ENCODE measurements at places on chromosomes 5 and 9.

DNA sequence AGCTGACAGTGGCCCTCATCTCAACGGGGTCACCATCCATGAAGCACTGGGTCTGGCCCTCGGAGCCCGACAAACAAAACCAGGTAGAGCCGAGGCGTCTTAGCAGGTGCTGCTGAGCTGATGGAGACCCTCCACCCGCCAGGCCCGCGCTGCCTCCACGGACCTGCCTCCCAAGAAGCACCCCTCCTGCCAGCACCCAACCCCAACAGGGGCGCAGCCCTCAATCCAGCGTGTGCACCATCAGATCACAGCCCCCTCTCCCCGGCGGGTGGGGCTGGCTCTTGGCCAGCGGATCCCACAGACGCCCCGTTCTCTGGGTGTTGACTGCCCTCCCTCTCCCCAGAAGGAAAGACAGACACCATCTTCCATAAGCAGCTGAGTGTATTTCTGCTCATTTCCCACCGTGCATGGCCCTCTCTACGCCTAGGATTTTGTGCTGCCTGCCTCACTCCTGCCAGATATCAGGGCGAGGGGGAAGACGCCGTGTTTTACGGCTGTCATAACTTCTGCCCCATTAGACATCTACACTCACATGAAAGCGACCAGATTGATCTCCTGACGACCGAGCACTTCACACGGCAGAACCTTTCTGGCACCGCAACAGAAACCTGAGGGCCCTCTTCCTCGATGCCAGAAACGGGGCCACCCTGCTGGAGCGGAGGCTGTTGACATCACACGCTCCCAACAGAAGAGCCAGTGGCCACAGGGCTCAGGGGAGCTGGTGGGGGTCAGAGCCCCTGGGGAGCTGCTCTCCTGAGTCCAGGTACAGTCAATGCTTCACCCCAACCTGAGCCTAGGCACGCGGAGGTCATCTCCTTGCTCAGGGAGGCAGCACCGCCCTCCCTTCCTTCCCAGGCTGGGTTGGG lies 12.4 kb downstream of the NACC2 start:
- DNase-seq, result no peak

DNA sequence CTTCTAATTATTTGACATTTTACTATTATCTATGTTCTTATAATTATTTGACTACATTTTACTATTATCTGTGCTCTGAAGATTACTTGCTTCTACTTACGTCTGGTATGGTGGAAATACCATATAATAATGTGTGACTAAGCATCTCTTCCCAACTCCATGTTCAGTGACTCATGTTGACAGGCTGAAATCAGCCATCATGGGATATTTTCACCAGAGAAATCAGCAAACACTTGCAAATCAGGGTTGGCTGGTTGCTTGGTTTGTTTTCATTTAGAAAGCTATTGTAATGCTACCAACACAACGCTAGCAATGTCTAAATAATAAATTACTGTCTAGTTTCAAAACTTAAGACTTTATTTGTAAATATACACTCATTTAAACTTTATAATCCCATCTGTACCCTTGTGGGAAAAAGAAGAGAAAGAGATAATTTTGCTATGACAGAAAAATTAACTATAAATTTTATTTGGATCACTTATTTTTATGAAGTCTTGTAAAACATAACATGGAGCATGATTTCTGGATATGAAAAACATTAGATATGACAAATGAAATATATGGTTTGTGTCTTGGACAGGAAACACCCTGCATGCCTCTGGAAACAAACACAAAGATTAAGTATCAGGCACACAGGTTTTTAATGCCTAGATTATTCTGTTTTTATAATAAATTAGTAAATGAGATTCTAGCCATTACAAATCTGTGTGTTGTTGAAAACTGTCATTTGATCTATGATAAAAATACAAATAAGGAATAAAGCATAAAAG lies 337.6 kb downstream of the BNC2 start:
- no peak for DNase-seq

- DNase-seq, result no peak
Observed at GRCh38 chr5:156779436-156779835, 70.7 kb upstream of the PPP1R2B start.

DNA sequence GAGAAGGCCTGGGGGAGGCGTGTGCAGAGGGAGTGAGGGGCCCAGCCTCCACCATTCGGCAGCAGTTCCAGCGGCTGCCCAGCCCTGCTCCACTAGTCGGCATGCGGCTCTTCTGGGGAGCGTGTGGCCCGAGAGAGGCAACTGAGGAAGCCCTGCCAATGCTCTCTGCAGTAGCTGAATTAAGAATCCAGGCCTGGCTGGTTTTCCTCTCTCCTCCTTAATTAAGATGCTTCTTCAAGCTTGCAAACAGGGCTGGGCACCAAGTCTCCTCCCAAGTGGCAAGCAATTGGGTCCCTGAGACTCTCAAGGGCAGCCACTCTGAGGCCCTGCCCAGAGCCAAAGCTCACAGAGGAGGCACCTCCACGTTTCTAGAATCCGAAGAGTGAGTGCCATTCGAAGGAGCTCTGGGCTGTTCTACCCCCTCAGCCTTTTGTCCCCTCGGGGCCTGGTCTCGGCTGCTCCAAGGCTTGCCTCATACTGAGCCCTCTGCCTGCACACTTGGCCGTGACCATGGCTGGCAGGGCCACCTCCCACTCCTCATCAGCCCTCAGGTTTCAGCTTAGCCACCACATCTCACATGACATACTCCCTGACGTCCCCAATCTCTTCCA lies 75.4 kb upstream of the LRRTM2 start:
- no peak for DNase-seq

- DNase-seq, result no peak
Observed at GRCh38 chr9:96500696-96501632, 51.0 kb downstream of the HABP4 start.

DNA sequence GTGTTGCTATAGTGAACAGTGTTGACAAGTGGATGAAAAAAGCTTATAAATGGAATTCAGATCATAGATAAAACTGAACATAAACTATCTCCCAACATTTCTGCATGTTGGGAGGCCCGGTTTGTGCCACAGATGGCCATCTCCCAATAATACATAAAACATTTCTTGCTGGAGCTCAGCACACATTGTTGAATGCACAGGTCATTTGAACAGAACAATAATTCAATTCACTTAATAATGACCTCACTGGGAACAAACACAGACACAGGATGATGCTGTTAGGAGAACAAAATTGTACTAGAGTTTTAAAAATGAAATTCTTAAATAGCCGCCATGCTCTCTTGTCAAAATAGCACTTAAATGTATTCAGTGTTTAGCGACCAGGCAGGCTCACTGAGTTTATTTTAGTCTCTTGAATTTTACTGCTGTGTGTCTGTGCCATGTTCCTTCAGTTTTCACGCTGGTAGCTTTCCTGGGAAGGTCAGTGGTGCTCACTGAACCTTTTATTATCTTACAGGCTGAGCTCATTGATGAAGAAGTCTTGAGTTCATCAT lies 85.0 kb upstream of the SSBP2 start:
- DNase-seq, result no peak

- DNase-seq, result no peak
Observed at GRCh38 chr5:111603446-111603827, 91.1 kb upstream of the STARD4 start.

- no peak for DNase-seq
Observed at GRCh38 chr5:176724472-176724871, 77.2 kb downstream of the TSPAN17 start.

GRCh38 chr9:107018861-107019545 lies 156.0 kb downstream of the ZNF462 start:
- DNase-seq, result no peak

GRCh38 chr5:149433524-149434131 lies 54.5 kb upstream of the IL17B start:
- DNase-seq, result no peak

- DNase-seq, result no peak
Observed at GRCh38 chr9:114869845-114870244, 60.5 kb downstream of the TNFSF8 start.

DNA sequence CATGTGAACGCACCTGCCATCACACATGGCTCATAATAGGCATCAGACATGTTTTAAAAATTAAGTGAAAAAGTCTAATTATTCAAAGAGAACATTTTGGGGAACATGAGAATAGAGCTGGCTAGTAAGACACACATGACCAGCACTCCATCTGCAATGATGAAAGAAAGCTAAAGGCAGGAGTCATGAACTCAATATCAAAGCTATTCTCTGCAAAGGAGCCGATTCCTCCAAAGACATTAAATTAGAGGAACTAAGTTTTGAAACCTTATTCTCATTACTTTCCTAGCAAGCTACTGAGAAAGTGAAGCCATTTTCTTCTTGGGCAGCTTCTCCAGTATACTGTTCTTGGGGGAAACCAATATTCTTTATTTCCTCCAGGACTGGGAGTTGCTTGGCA lies 172.0 kb downstream of the CRB2 start:
- DNase-seq, result no peak

DNA sequence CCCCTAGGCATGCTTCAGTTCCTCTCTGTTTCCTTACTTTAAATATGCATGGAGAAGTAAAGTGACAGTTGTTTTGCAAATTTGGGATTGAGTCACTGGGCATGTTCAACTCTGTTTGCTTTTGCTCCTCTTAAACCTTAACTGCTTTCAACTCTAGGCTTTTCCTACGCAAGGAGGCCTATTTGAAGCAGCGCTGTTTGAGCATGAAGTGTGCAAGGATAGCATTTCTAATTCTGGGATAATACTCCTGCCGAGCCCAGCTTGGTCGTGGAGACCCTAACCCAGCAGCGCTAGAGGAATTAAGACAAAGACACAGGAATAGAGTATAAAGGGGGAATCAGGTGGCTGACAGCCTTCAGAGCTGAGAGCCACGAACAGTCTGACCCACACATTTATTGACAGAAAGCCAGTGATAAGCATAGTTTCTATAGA lies 803.4 kb upstream of the CDH10 start:
- DNase-seq, result no peak

GRCh38 chr9:135032868-135033460 lies 54.5 kb upstream of the OLFM1 start:
- no peak for DNase-seq

DNA sequence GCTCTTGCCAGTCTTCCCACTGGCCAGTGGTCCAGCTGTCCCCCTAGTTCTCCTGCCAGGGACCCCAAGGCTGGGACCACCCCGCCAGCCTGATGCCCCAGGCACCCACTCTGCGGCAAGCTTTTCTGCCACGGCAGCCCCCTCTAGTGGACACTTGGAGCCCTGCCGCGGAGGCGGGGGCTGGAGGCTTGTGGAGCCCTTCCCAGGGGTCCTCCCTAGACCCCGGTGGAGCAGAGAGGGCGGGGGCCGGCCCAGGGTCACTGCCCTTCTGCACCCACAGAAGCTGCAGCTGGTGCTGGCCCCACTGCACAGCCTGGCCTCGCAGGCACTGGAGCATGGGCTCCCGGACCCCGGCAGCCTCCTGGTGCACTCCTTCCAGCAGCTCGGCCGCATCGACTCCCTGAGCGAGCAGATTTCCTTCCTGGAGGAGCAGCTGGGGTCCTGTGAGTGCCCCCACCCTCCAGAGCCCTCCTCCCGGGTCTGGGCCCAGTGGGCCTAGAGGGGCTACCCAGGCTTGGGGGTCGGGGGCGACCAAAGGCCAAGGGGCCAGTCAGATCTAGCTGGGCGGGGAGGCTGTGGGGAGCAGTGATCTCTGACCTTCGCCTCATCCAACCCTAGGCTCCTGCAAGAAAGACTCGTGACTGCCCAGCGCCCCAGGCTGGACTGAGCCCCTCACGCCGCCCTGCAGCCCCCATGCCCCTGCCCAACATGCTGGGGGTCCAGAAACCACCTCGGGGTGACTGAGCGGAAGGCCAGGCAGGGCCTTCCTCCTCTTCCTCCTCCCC lies 9.1 kb downstream of the EGFL7 start:
- DNase-seq, result peak; percentile 37

GRCh38 chr9:116243708-116244107 lies 90.1 kb downstream of the PAPPA start:
- no peak for DNase-seq

- no peak for DNase-seq
Observed at GRCh38 chr5:65556718-65557117, 6.2 kb downstream of the CENPK start.

DNA sequence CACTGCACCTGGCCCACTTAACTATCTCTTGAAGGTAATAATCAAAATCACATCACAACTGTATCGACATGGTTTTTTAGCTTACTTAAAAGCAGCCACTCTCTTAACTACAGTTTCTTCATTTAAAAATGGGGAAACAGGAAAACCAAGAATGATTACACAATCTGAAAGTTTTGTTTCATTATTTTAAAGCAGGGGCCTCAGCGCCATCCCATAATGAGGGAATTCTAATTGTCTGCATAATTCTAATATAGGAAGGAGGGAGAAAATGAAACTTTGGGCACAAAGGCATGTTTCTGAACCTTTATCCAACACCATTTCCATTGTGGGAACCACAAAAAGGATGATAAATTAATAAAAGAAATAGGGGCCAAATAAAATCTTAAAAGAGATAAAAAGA lies 7.6 kb downstream of the HACD4 start:
- DNase-seq, result no peak

DNA sequence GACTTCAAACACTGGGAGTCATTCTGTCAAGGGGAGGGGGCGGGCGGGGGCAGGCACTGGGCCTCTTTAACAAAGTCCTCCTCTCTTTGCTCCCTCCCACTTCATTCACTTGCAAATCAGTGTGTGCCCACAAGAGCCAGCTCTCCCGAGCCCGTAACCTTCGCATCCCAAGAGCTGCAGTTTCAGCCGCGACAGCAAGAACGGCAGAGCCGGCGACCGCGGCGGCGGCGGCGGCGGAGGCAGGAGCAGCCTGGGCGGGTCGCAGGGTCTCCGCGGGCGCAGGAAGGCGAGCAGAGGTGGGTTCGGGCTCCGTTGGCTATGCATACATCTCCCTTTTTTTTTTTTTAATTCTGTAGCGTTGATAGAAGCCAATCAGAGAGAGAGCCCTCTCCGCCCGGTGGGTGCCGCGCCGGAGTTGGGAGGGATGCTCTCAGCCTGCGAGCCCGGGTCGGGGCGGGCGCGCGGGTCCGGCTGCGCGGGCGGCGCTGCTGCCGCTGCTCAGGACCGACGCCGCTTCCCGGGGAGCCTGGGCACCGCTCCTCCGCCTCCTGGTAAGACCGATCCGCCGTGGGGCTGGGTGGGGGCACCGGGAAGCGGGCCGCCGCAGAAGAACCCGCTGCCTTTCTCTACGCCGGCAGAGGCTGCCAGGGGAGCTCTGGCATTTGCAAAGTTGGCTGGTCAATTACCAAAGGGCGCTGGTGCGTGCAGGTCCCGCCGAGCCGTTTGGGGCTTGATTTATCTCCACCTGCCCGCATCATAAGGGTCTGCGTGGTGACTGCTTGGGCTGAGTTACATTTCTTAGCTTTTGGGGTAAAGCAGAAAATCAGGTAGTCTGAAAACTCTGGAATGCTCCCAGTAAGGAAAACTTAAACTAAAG lies at the start of gene CDH6:
Gene CDH6 (plus strand): TSS at position 96 of the 877 bp plus-strand sequence. CDS start 73,788 bp downstream, outside the sequence.
- DNase-seq, result no peak

GRCh38 chr9:36450110-36450732 lies 50.2 kb upstream of the RNF38 start:
- DNase-seq, result peak; percentile 13
